Activated CD4-positive, CD25-positive, alpha-beta regulatory T cell (primary cell): ENCODE measurements at places on chromosomes 1 and 21.

DNA sequence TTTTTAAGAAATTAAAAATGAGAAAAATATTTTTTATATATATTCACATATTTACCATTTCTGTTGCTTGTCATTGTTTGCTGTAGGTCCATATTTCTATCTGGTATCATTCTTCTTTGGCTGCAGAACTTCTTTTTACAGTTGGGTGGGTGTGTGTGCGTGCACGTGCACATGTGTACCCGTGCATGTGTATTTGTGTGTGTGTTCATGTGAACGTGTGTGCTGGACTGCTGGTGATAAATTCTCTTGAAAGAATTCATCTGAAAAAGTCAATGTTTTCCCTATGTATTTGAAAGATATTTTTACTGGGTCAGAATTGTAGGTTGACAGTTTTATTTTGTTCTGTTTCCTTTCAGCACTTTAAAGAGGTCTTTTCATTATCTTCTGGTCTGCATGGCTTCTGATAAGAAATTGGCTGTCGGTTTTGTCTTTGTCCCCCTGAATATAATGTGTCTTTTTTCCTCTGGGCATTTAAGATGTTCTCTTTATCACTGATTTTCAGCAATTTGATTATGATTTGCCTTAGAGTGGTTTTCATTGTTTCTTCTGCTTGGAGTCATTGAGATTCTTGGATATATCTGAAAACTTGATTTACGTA lies 34.5 kb upstream of the DPH5 start:
- no peak for DNase-seq

DNA sequence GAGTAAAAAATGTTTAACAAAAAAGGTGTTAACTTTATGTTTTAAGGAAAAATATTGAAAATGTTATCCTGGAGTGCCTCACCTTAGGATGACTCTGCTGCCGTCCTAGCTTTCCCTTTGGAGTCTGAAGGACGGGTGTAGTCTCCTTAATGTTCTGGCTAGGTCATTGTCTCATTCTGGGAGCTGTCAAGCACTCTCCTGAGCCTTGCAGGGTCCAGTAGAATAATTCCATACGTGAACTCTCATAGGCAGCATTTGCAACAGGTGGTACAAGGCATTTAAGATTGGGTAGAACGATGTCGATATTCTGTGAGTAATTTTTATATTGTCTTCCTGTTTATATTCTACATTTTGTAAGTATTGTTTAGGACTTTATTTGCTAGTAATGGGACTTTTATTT lies 283.6 kb upstream of the C1orf105 start:
- no peak for DNase-seq

- no peak for DNase-seq
Observed at GRCh38 chr21:15224346-15225086, 159.7 kb upstream of the NRIP1 start.

GRCh38 chr1:178192686-178193085 lies 98.8 kb downstream of the RASAL2 start:
- DNase-seq = no peak

DNA sequence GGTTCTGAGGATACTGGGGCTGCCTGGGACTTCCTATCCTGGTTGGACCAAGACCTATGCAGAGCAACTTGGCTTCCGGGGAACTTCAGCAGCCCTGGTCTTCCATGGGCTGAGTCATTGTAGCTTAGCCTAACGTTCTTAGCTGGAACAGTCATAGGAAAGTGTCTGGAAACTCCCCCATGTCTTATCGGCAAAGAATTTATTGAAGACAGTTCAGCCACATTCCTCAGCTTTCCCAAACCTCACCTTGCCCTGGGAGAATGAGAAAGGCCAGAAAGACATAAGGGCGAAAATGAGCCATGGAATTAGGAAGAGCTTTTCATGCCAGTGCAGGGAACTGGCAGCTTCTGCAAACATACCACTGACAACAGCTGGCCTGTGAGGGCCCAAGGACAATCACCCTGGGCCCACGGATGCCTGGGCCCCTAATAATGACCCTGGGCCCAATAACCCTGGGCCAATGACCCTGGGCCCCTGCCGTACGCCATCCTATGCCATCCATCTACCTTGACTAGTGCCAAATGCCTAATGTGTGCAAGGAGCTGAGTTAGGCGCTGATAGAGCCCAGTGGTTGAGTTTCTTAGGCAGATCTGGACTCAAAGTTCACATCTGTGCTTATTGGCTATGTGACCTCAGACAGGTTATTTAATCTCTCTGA lies 114.4 kb upstream of the GADD45A start:
- DNase-seq = no peak

GRCh38 chr1:14552246-14552965 lies 46.1 kb upstream of the KAZN start:
- no peak for DNase-seq

DNA sequence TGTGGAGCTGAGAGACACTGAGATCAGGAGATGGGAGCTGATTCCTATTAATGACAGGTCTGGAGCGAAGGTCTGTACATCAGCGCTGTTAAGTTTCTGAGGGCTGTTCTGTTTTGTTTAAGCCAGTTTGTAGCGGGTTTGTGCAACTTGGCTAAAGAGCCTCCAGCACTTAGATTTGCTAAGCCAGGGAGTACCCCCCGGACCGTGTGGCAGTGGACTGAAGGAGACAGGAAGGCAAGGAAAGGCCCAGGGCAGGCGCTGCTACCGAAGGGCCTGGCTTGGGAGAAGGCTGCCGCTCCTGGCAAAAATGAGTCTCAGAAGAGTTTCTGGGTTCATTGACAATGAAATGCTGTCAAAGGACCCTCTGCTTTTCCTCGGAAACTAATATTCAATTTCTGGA lies 139.3 kb upstream of the ZNF644 start:
- DNase-seq = no peak

DNA sequence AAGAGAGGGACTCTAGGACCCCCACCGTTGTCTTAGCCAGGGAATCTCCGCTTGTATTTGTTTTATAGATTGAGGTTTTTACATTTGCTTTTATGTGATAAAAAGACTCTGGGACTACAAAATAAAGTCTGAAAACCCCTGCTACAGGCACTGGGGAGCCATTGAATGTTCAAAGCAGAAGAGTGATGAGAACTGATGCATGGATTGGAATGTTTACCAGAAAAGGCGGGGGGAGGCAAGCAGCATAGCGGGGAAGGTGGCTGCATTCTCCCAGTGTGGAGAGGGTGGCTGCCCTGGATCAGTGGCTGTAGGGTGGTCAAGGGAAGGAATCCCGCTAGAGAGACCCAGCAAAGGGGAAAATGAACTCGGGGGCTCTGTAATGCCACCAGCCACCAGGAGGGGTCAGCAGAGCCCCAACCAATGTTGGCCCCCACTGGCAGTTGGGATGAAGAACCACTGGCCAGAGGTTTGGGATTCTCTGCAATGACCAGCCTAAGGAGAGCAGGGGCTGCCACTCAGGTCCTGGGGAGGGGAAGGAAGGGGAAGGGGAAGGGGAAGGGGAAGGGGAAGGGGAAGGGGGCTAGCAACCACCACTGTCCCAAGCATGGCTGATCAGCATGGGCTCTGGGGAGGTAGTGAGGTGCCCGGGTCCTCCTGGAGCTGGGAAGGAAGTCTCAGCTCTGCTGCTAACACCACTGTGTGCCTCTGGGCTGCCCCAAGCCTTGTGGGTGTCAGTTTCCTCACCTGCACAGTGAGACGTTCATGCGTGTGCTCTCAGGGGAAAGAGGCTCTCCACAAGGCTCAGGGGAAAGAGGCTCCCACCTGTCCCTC lies 19.2 kb upstream of the PEF1 start:
- no peak for DNase-seq

- DNase-seq = no peak
Observed at GRCh38 chr1:64308866-64309265, 105.4 kb downstream of the UBE2U start.
